T-helper 17 cell (primary cell): ENCODE measurements at places on chromosomes 7 and 10. TPM values are rescaled to one million over a fixed set of nuclear protein-coding genes. Genes with fewer than 3 reads are reported as not detected.

TFAM gene
- 33.9 TPM for total RNA-seq

DNA sequence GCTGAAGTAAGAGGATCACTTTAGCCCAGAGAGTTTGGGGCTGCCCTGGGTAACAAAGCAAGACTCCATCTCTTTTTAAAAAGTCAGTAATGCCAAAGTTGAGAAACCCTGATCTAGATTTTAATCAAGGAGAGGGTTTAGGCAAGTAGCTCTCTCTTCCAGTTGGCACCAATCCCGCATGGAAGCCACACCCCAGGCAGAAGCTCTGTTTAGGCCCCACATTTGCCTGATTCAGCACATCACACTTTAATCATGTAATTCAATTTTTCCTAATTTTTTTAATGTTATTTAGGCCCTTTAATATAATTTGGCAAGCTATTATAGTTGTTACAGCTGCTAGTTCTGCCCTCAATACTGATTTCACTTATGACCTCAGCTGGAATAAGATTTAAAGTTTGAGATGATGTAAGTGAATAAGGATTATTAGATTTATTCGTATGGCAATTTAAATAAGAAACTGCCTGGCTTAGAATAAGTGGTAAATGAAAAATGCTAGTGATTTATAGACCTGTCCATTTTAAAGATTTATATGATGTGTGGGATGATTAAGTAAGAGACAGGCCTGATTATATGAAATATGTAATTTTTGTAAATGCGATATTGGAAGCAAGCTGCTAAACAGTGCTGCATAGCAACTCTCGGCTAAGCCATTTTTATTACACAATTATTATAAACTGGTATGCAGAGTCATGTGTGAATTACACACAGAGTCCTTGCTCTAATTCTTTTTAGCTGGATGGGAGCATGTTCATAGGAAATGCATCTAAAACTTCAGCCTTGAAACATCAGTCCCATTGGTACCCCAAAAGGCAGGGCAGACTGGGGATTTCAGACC, 80.2 kb upstream of the NFE2L3 start:
- no peak for DNase-seq

- peak; percentile 13 for DNase-seq
Measured at GRCh38 chr10:127945341-127945758, 38.4 kb downstream of the PTPRE start.

DNA sequence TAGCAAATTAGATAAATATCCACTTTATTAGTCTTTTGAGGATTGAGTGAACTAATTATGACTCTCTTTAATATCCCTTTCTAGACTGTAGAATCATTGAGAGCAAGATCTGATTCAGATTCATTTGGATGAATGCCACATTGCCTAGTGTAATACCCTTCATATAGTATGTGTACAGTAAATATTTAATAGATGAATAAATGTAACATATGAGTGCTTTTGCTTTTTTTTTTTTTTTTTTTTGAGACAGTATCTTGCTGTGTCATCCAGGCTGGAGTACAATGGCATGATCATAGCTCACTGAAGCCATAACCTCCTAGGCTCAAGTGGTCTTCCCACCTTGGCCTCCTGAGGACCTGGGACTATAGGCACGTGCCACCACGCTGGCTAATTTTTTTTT, 14.8 kb downstream of the SAMD8 start:
- DNase-seq: no peak

DNA sequence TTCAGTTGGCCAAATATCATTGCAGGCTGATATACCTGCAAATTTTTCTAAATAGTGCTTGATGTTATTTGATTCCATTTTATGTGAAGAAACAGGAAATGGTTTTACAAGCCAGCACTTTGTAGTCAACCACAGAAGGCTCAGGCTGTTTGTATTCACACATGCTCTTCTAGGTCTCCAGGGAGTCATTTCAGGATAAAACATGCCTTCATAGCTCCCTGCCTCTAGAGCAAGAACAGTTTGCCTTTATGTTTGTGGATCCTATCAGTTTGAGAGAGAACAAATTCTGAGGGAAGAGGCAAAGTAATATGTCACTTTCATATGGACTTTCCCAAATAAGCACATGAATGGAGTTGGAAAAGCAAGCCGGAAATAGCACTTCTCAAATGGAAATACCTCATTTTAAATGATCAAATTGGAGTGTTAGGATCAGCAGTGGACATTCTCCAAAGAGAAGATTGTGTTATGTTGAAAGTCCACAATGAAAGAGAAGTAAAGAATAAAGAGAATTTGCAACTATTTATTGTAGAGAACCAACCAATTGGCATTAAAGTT, 277.6 kb downstream of the KCND2 start:
- DNase-seq: no peak

DNA sequence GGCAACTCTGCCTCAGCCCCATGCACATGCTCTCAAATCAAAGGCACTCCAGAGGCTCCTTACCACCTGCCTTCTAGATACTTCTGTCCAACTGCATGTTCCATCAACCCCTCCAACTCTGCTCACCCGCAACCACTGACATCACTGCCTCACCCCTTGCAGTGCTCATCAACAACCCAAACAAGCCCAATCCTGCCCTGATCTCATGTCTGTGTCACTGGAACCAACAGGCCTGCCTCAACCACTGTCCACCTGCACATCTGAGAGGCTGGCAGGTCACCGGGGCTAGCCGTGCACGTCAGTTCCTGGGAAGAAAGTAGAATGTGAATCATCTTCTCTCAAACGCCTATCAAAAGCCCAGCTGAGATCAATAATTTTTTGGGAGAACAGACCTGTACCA, 33.3 kb downstream of the CTBP2 start:
- no peak for DNase-seq
